ENCODE measurements at places on chromosomes 3 and 15.
A peak's percentile ranks its signal among the peaks of the same experiment; 100 is the strongest.

GRCh38 chr15:89787944-89788343 is 11.8 kb downstream of the MESP2 start:
- DNase-seq, result no peak

GRCh38 chr3:108123326-108123725 is 32.5 kb upstream of the CD47 start:
- DNase-seq, result no peak

GRCh38 chr15:91988071-91988470 is 134.6 kb downstream of the SLCO3A1 start:
- no peak for DNase-seq

DNA sequence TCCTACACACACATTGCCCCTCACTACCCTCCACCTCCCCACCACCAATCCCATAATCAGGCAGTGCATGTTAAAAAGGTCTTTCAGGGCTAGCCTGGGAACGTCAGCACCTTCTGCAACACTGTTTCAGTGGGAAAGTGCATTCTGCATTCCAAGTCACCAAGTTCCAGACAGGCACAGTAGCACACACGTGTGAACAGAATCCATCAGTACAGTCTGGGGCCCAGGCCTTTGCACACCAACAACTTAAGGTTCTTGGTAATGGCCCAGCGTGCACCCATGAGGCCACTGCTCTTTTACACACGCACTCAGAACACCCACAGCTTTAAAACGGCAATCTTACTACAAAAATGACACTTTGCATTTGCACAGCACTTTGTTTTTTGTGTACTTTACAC is 1.2 kb downstream of the ANXA2 start:
- no peak for DNase-seq

GRCh38 chr3:152930516-152930915 is 95.6 kb downstream of the P2RY1 start:
- no peak for DNase-seq

GRCh38 chr3:128152419-128153155 is 694 bp upstream of the EEFSEC start:
- DNase-seq, result no peak

GRCh38 chr3:152243301-152243711 is 25.4 kb upstream of the MBNL1 start:
- no peak for DNase-seq

- peak; percentile 27 for DNase-seq
These were observed 740 bp upstream of the NSMCE3 start for GRCh38 chr15:29270169-29270955.

- no peak for DNase-seq
These were observed 197.4 kb upstream of the RGMA start for GRCh38 chr15:93286446-93286845.

- no peak for DNase-seq
These were observed 42.3 kb upstream of the IQSEC1 start for GRCh38 chr3:13115576-13115910.

GRCh38 chr3:38458796-38459498 is 5.3 kb downstream of the ACVR2B start:
- no peak for DNase-seq

- no peak for DNase-seq
These were observed 8.3 kb upstream of the PDCD6IP start for GRCh38 chr3:33790091-33790490.

- DNase-seq, result no peak
These were observed 8.9 kb downstream of the XIRP1 start for GRCh38 chr3:39183211-39184080.

DNA sequence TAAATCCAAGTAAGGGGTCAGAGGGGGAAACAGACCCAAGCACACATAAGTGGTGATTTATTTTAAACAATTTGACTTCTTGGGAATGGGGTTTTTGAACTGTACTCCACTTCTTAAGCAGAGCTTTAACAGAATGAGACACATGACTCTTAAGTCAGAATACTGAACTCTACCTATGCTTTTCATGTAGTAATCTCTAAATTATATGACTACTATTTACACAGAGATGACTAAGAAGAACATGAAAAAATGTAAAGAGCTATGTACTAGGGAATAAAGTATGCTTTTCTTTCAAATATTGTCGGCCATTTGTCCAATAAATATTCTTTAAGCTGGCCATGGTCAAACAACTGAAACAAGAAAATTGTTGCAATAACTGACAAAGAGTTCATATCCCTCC is 35.2 kb downstream of the TRANK1 start:
- no peak for DNase-seq

DNA sequence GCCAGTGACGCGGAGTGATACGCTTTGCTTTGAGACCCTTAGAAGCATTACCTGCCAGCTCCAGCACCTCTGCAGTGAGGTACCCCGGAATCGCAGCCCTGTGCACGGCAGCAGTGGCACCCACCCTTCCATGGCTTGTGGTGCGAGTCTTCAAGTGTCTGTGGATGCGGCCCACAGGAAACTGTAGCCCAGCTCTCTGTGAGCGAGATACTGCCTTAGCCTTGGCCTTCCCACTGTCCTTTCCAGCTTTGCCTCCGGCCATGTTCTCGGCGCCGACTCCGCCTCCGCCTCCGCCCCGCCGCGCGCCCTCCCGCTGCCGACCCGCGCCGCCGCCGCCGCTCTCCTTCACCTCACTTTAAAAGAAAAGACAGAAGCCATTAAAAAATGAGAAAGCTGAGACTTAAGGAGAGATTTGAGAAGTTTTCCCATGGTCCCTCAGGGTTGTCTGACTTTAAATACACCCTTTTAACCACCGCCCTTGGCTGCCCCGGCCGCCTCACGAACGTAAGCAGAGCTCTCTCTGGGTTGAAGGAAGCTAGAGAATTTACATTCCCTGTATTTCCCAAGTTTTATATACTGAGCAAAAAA is 78.5 kb upstream of the FAM174B start:
- no peak for DNase-seq

DNA sequence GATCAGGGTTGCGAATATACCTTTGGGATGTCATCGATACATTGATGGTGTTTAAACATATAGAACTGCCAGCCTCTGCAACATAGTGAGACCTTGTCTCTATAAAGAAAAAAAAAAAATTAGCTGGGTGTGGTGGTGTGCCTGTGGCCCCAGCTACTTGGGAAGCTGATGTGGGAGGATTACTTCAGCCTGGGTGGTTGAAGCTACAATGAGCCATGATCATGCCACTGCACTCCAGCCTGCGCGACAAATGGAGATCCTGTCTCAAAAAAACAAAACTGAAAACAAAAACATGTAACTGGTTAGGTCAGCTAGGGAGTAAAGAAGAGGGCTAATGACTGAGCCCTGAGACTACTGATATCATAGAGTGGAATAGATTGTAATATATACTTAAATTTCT is 30.7 kb upstream of the MGA start:
- DNase-seq, result no peak

GRCh38 chr3:76552653-76553052 is 487.2 kb upstream of the ROBO2 start:
- DNase-seq, result no peak

DNA sequence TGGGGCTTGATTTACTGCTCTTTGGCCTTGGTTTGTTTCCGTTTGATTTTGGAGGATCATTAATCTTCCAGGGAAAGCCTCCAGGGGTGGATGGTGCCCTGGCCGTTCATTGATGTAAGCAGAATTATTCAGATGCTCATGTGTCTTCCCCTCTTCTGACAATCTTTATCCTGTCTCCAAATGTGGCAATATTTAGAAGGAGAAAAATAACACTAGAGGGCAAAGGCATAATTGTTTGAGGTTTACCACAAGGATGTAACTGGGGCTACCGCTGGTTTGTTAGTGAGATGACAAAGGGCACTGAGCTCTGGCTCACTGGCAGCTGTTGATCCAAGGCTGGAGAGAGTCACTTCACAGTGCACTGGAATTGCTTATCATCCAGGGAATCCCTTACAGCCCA is 18.2 kb upstream of the PLCL2 start:
- no peak for DNase-seq

DNA sequence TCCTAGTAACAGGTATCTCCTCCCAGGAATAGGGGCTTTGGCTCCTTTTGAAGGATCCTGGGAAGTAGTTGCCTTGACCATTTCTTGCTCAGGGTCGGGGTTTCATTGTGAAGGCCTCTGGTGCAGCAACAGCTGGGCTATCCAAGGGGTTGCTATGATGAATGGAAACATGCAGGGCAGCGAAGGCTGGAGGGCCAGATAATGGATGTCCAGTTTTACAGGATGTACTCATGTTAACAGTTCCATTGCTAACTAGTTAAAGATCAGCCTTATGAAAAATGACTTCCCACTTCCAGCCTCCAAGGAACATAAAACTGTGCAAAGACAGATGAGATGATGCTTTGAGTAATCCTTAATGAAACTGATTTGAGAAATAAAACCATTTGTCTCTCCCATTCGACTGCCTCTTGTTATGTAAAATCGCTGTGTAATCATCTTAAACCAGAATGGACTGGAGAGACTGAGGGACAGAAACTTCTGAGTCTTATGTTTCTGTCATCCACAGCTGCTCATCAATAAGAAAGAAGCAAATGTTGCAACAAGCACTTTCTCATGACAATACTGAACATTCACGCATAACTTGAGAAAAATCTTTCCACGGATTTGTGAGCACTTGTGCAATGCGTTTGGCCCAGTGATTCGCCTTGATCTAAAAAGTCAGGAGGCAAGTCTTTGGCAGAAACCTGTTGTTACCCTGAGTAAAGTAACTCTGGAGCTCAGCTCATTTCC is 473.5 kb upstream of the RGMA start:
- DNase-seq, result no peak

- DNase-seq, result no peak
These were observed 9.9 kb downstream of the TBC1D2B start for GRCh38 chr15:78067328-78068228.

GRCh38 chr15:100338247-100338646 is 3.5 kb downstream of the ADAMTS17 start:
- no peak for DNase-seq

DNA sequence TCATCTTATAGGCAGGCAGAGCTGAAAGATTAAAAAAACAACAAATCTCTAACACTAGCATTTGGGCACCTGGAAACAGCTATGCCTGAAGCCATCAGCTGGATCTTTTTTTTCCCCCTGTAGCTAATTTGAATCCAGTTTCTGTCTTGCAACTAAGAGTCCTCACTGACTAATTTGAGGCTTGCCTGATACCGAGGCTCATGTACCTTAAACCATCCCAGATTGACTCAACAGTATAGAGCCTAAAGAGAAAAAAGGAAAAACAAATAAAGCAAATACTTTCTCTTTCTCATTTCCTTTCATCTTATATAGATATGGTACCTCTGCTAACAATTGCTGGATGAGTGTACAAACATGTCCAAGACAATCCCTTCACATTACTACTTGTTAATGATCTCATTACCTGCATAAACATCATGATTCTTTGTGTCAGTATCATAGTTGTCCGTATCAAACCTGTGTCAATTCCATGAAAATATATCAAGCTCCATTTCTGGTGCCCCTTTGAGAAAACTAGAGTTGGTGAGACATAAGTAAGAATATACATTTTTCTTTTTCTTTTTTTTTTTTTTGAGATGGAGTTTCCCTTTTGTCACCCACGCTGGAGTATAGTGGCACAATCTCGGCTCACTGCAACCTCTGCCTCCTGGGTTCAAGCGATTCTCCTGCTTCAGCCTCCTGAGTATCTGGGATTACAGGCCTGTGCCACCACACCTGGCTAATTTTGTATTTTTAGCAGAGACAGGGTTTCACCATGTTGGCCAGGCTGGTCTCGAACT is 43.1 kb downstream of the BHLHE40 start:
- DNase-seq, result no peak

DNA sequence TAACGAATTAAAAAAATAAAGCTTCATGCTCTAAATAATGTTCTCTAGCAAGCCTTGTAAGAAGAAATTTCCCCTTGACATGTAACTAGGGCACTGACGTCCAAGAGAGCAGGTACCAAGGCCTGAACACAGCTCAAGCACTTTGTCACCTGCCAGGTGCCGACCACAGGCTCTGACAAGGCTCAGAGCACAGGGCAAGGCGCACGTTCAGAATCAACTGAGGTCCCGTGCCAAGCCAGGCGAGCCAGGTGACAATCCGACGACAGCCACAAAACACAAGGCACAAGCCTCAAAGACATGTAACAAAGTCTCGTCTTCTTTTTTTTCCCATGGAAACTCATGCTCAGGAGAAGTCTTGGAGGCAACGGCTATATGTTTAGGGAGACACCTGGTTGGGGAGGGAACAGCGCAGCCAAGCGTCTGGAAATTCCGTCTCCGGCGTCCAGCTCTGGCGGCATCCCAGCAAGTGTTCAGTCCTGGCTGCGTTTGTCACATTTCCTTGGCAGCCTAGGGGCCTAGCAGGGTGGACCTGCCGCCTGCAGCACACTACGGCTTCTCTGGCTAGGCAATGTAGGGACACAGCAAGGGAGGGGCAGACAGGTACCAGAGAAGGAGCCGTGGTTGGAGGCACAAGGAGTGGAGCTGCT is 76.7 kb downstream of the ADAMTS17 start:
- DNase-seq, result no peak

DNA sequence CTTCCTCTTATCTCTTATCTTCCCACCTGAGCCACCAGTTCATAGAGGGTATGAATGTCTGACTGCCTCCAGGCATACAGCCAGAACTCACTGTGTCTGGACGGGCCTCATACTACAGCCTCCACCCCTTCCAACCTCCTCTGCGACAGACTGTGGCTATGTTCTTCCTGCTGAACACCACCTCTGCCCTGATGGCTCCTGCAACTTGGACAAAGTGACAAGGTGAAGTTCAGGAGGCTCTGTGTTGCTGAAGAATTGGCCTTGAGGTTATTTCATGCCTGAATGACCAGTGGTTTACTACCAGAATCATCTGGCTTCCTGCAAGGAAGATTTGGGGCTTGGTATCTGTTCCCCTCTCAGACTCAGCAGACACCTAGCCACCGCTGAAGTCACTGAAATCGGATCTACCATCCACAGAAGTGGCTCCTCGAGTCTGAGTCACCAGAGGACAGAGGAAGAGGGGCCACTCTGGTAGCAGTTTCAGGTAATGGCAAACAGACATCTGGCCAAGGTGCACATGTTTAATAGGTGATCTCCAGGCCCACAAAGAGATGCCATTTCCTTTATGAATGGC is 14.2 kb upstream of the ULK3 start:
- no peak for DNase-seq

- no peak for DNase-seq
These were observed 326.3 kb upstream of the NR2E3 start for GRCh38 chr15:71484080-71484479.

GRCh38 chr3:97896547-97896946 is 74.7 kb downstream of the CRYBG3 start:
- DNase-seq, result no peak

DNA sequence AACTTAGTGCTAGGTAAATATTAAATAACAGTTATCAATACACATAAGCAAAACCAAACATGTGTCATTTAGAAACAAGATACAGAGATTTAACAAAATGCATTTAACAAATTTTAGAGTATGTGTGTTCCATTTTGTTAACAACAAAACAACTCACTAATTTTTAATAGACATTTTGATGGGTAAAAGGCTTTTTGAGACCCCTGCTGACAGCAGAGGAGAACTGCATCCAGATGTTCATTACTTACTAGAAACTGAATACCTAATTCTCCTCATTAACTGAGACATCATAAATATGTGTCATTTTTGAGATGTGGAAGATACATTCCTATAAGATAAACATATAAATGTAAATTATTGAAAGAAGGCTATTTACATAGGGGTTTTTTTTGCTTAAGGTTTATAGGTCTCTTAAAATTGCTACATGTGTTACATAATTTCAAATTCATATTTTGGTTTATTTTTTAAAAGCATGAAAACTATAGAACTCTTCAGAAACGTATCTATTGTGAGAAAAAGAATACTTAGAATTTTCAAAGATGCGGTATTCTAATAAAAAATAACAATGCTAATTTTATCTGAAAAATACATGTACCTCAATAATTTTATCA is 1009.8 kb downstream of the TUSC7 start:
- DNase-seq, result no peak

GRCh38 chr15:69812861-69813261 is 284.9 kb downstream of the TLE3 start:
- no peak for DNase-seq

- no peak for DNase-seq
These were observed 34.2 kb upstream of the SLC24A5 start for GRCh38 chr15:48086576-48086975.
